SJCRH30 (cell line): ENCODE measurements at places on chromosomes 12 and 14. TPM values are rescaled to one million over a fixed set of nuclear protein-coding genes. Genes with fewer than 3 reads are reported as not detected.

The DTX1 gene
- not detected in 2 replicates for total RNA-seq

The ZNF219 gene
- 2.6 and 5.9 TPM in 2 replicates for total RNA-seq

The SOAT2 gene
- total RNA-seq, result not detected in 2 replicates

The CCDC196 gene
- not detected in 2 replicates for total RNA-seq

The NANOG gene
- total RNA-seq, result 0.05 TPM in 1 of 2 replicates, not detected in the other

The AMHR2 gene
- total RNA-seq, result 0.14 and 0.15 TPM in 2 replicates

The CNTN1 gene
- total RNA-seq, result 0.02 and 0.20 TPM in 2 replicates

The KRT79 gene
- not detected in 2 replicates for total RNA-seq
